ENCODE measurements at places on chromosomes 6 and 20. TPM values are rescaled to one million over a fixed set of nuclear protein-coding genes. Genes with fewer than 3 reads are reported as not detected.

The CYP39A1 gene
- total RNA-seq, result not detected

The FRMD1 gene
- total RNA-seq, result not detected

The C6orf58 gene
- not detected for total RNA-seq

The MACROD2 gene
- 0.76 TPM for total RNA-seq

The SLC22A3 gene
- total RNA-seq, result 0.70 TPM

The SLC13A3 gene
- 0.10 TPM for total RNA-seq

The CCHCR1 gene
- 9.3 TPM for total RNA-seq

The TMC2 gene
- total RNA-seq, result not detected

The FAM50B gene
- total RNA-seq, result 6.8 TPM

The MAFB gene
- 3.0 TPM for total RNA-seq

The SRMS gene
- not detected for total RNA-seq

The GPX5 gene
- total RNA-seq, result not detected

The EYA4 gene
- total RNA-seq, result 0.12 TPM

The MRAP2 gene
- 0.23 TPM for total RNA-seq

The BMP2 gene
- total RNA-seq, result 26.9 TPM

The PNLDC1 gene
- total RNA-seq, result not detected

The CCN6 gene
- not detected for total RNA-seq

The MEP1A gene
- total RNA-seq, result not detected

The C20orf144 gene
- not detected for total RNA-seq

The BHLHE23 gene
- total RNA-seq, result not detected
